ENCODE measurements at places on chromosomes 13 and 19.

DNA sequence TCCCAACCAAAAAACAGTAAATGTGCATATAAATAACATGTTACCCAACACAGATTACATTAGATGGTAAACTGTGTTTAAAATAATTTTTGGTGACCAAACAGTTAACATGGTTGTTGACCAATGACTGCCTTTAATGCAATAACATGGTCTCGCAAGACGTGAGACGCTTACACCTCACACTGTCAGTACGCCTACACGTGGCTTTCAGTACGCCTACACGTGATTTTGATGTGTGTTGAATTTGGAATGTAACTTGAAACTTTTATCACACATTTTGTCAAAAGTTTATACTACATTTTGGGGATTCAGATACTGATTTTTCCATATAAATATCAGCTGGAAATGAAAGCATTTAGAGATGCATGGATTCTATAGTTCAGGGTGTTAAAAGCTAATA is 32.0 kb downstream of the SLC7A9 start:
- no peak for DNase-seq

GRCh38 chr13:65937251-65937650 is 1292.9 kb downstream of the PCDH9 start:
- DNase-seq = no peak

- no peak for DNase-seq
Observed at GRCh38 chr19:12092956-12093355, 28.4 kb downstream of the ZNF844 start.

DNA sequence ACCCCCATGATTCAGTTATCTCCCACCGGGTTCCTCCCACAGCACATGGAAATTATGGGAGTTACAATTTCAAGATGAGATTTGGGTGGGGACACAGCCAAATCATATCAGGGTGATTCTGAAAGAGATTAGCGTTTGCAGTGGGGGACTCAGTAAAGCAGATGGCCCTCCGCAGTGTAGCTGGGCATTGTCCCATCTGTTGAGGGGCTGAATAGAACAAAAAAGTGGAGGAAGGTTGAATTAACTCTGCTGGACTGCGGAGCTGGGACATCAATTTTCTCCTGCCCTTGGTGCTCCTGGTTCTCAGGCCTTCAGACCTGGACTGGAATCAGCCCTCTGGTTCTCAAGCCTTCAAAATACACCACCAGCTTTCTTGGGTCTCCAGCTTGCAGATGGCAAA is 55.2 kb upstream of the CACNA1A start:
- no peak for DNase-seq

DNA sequence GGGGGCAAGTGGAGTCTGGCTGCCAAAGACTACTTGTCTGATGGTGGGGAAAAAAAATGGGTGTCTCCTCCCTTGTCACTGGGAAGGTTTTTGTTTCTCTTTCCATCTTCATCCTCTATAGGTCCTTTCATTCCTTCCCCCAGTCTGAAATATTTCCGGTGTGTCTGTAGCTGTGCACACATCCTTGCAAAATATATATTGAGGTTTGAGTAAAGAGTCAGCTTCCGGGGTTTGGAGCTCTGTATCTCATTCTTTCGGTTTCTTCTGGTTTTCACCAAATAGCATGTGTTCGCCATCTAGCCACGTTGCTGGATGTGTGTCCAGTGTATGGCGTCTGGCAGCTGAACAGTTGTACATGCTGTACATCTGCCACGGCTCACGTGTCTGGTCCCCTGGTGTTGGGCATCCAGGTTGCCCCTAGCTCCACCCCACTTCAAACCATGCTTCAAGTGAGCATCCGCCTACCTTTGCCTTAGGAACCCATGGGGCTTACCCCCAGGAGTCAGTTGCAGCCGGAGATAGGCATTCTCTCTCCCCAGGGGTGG is 142.2 kb downstream of the SIPA1L3 start:
- DNase-seq = peak; percentile 78

DNA sequence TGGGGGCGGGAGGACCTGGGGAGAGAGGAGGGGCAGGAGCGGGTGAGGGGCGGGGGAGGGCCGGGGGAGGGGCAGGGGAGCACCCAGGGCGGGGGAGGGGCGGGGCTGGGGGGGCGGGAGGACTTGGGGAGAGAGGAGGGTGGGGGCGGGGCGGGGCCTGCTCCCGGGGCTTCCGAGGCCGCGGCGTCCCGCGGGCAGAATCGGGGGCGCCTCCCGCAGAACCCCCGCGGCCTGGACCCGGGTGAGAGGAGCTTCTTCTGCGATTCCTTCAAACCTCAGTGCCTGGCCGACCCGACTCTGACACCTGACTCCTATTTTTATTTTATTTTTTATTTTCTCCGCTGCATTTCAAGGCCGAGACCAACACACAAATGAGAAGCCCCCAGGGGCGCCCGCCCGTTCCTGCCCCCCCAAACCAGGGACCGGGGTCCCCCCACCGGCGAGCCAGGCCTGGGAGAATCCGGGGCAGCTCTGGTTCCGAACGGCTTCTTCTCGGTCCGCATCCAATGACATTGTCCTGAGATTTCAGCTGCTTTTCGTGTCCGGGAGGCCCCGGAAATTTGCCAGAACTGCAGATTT is 470 bp upstream of the GRTP1 start:
- no peak for DNase-seq

DNA sequence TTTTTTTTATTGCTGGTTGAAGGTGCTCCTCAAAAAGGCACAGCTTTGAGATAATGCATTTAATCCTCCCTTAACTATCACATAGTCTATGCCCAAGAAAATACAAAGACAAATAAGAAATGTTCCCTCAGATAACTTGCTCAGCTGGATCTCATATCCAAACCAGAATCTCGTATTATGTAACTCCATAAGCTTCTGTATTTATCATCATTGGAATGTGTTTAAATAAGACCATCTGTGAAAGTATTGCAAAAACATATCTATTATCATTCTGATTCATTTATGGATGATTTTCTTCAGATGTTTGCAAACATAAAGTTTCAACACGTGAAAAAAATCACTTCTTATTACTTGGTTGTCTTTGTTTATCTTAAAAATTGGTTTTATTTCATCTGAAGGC is 190.9 kb downstream of the IRS2 start:
- no peak for DNase-seq

GRCh38 chr13:76864259-76864658 is 21.9 kb downstream of the KCTD12 start:
- DNase-seq = no peak

DNA sequence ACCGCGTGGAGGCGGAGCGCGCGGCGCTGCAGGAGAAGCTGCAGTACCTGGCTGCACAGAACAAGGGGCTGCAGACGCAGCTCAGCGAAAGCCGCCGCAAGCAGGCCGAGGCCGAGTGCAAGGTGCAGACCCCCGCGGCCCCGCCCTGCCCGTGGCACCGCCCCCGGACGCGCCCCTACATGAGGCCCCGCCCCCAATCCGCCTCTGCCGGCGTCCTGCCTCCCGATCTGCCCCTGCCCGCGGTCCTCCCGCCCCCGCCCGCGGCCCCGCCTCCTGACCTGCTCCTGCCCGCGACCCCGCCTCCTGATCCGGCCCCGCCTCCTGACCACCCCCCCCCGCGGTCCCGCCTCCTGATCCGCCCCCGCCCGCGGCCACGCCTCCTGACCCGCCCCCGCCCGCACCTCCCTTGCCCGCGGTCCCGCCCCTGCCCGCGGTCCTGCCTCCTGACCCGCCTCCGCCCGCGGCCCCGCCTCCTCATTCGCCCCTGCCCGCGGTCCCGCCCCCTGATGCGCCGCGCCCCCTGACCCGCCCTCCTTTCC is 11.7 kb downstream of the PRR36 start:
- DNase-seq = peak; percentile 72

GRCh38 chr19:44745341-44745831 is 3.1 kb upstream of the BCL3 start:
- DNase-seq = no peak

- no peak for DNase-seq
Observed at GRCh38 chr13:110618167-110618566, 2.8 kb downstream of the NAXD start.

DNA sequence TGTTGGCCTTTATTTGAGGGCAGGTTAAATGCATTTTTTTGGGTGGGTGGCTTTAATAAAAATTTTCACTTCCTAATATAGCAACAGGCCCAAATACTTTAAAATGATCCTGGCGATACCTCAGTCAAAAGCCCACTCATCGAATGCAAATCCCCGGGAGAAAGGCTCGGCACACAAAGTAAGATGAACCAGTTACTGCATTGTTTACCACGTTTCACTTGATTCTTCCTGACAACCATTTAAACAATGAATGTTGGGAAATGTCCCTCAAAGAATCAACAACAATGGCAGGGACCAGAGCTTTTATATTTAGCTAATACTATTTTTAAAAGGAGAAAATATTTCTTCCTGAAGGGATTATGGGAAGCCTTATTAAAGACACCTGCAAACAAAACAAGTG is 187.7 kb downstream of the ABCC4 start:
- no peak for DNase-seq

GRCh38 chr19:10190026-10190425 is 4.7 kb downstream of the DNMT1 start:
- DNase-seq = no peak

GRCh38 chr13:98420554-98421175 is 156.2 kb downstream of the STK24 start:
- no peak for DNase-seq

DNA sequence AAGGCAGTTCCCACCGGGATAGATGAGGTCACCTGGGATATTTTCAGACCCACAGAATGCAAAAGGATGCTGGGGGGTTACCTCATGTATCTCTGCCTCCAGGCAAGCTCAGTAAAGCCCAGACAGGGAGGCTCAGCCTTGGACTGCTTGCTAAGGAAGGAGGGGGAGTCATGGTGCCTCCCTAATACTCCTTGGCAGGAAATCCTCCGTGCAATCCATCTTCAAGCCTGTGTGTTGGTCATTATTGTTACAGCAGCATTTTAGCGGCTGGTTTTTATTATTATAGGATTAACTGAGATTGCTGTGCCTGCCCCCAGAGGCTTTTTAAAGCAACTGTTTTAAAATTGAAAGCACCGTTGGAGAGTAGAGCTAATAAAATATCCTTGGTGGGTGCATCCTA is 188.5 kb upstream of the UBL3 start:
- no peak for DNase-seq

GRCh38 chr13:106681536-106681935 is 113.6 kb upstream of the ARGLU1 start:
- no peak for DNase-seq

DNA sequence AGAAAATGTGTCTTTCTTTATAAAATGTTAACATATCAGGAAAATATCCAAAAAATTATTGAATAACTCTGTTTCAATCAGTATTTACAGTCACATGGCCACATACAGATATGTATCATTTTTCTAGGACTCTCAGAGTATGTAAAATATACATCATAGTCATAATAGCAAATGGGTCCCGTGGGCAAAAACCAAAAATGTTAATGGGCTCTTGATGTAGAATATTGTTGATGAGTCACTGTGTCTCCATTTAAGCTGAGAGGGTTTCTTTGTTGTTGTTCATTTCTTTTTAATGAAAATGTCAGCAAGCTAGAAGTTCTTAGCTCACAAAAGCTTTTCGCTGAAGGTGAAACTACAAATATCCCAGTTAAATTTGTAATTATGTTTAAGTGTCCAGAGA is 1713.1 kb upstream of the PCDH20 start:
- no peak for DNase-seq

- no peak for DNase-seq
Observed at GRCh38 chr19:46192992-46193650, 36.4 kb upstream of the IGFL1 start.

- no peak for DNase-seq
Observed at GRCh38 chr13:29538652-29539040, 56.8 kb downstream of the SLC7A1 start.

DNA sequence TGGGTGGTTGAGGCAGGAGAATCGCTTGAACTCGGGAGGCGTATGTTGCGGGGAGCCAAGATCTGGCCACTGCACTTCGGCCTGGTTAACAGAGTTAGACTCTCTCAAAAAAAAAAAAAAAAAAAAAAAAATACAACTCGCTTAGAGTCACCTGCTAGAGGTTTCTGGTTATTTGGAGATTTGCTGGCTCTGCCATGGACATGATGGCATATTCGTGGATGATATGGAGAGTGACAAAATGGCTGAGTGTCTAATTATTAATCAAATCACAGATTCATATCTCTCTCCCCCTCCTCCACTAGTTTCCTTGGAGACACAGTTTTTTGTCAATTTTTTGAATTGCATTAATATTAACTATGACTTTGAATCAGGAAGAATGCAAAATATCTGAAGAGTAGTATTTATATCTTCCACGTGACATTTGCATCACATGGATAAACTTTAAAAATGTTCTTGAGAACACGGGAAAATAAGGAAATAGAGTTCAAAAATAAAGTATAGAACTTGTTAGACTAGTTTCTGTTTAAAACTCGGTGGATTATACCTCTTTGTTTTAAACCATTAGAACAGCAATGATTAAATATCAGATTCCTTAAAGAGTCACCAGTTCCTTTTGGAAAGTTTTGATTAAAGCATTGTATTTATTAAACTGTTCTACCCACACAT is 47.8 kb downstream of the KLF5 start:
- DNase-seq = no peak

GRCh38 chr13:32142115-32142514 is 110.5 kb downstream of the FRY start:
- no peak for DNase-seq

DNA sequence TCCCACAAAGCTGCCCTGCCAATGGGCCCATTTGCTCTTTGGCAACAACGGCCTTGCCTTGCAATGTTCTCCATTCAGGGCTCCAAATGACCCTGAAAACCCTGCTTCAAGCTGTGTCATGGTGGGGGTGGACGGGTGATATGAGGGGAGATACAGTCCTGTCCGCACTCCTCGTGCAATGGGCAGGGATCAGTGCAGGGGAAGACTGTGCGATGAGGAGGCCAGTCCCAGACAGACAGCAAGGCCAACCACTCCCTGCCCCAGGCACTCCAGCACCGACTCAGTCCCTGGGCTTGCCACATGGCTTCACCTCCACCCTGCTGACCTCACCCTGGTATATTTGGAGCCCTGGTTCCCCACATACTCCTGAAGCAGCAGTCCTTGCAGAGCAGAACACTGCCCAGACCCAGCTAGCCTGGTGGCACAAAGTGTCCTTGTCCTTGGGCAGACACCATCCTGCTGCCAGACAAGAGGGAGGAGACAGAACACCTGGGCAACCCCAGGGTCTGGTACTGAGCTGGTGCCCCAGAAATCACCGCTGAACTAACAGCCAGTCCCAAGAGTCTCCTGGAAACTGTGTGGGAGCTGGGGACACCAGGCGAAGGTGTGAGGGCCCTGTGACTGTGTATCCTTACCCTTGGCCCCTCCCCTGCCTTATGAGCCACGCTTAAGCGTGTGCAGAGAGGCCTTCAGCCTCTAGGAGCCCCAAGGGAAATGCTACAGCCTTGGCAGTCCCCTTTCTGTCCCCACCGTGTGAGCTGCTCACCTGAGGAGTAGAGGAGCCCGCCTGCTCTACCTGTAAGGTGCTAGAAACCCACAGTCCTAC is 9.1 kb upstream of the SLC35E1 start:
- no peak for DNase-seq
